ENCODE measurements at places on chromosomes 13 and 19. TPM values are rescaled to one million over a fixed set of nuclear protein-coding genes. Genes with fewer than 3 reads are reported as not detected.

- no peak for DNase-seq
Observed at GRCh38 chr19:34320277-34320676, 44.7 kb upstream of the GPI start.

The ZNF729 gene
- not detected for total RNA-seq

- DNase-seq, result no peak
Observed at GRCh38 chr13:50106559-50106958, 91.3 kb downstream of the KCNRG start.

GRCh38 chr13:61954092-61954491, 538.4 kb upstream of the PCDH20 start:
- DNase-seq, result no peak

The SLC5A5 gene
- total RNA-seq, result not detected

The CBY2 gene
- not detected for total RNA-seq

The PDCD2L gene
- total RNA-seq, result 7.6 TPM

The RNF113B gene
- not detected for total RNA-seq

The NLRP11 gene
- not detected for total RNA-seq

The PSG11 gene
- total RNA-seq, result not detected

- no peak for DNase-seq
Observed at GRCh38 chr13:98144801-98145350, 2.0 kb downstream of the FARP1 start.

All from adrenal gland (tissue), 19 donors.